NCI-H2029 (cell line): ENCODE measurements at places on chromosomes 2 and 18.

DNA sequence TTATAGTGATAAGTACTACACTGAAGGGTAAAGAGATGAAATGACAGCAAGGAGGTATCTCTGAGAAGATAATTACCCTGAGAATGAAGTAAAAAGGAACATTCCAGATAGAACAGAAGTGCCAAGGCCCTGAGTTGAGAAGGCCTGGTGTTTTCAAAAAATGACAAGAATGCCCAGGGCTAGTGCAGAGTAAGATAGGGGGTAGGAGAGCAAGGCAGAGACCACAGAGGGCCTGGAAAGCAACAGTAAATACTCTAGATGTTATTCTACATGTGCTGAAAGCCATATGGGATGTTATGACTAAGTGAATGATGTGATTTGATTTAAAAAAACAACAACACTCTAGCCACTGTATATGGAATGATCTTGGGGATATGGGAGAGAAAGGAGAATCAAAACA is 52.3 kb downstream of the BAZ2B start:
- no peak for DNase-seq

- DNase-seq, result no peak
Measured at GRCh38 chr18:13320096-13320495, 101.5 kb downstream of the LDLRAD4 start.

DNA sequence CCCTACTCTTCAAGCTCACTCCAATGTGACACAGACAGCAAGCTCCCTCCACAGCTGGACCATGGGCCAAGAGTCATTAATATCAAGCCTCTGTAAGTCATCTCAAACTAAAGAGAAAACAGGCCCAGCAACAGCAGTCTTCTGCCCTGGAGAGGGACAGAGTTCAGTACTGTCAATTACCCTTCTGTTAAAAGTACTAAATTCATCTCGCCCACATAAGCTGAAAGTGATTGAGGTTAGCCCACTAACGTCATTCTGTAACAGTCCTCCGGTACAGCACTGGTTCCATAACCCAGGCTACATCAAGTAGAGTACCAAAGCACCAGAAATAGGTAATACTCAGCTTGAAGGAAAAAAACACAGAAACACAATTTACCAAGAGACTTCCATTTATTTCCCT is 25.9 kb downstream of the THADA start:
- no peak for DNase-seq

- no peak for DNase-seq
Measured at GRCh38 chr2:119282146-119282995, 58.7 kb downstream of the STEAP3 start.

GRCh38 chr2:96503637-96504243 is 1.4 kb downstream of the NEURL3 start:
- DNase-seq, result no peak

GRCh38 chr2:230805353-230806017 is 59.3 kb upstream of the ITM2C start:
- DNase-seq, result no peak

DNA sequence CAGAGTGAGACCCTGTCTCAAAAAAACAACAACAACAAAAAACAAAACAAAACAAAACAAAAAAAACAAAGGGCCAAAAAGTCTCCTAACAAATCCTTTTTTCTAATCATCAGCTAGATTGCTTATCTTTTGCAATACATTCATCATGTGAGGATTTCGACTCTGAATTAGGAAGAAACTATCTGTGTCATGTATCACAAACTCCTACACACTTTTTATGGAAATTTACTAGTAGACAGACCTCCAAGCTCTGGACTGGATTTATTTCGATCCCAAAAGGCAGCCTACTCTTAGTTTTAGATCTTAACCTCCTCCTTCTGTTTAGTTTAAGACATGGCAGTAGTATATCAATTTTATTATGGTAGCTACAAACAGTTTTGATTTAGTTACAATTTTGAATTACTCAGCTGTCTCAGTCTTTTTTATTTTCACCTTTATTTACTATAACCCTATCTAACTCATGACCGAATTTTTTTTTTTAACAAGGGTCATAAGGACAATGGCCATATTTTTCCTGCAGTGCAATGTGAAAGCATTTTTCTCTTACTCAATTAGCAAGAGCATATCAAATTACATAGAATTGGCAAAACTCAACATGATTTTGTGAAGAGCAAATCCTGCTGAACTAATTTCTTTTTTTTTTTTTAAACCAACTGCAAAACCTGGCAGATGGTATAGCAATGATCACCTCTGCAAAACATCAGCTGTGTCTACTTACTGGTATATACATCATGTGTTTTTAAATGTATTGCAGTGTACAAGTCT is 10.7 kb upstream of the CCDC88A start:
- no peak for DNase-seq

- no peak for DNase-seq
Measured at GRCh38 chr2:127305990-127306585, 12.1 kb upstream of the ERCC3 start.

- no peak for DNase-seq
Measured at GRCh38 chr2:55459279-55459678, 39.6 kb upstream of the CCDC88A start.

- no peak for DNase-seq
Measured at GRCh38 chr2:218658671-218659257, 659 bp downstream of the ZNF142 start.

DNA sequence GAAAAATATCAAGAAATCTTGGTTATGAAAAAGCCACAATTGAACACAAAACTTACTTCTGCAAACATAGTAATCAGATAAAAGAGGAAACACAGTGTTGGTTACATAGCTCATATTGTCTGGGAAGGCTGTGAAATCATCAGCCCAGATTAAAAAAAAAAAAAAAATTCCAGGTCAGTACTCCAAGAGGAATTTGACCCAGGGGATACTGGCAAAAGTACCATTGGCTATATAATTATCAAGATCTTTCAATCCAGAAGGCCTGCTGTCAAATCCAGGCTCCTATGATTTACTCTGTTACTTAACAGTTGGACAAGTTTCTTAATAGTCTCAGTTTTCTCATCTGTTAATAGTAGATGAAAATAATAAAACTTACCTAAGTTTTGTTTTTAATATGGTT is 12.9 kb upstream of the IKZF2 start:
- DNase-seq, result no peak

GRCh38 chr2:1833726-1834125 is 89.4 kb upstream of the PXDN start:
- DNase-seq, result no peak

- DNase-seq, result no peak
Measured at GRCh38 chr2:200861617-200862155, 2.8 kb downstream of the CLK1 start.

DNA sequence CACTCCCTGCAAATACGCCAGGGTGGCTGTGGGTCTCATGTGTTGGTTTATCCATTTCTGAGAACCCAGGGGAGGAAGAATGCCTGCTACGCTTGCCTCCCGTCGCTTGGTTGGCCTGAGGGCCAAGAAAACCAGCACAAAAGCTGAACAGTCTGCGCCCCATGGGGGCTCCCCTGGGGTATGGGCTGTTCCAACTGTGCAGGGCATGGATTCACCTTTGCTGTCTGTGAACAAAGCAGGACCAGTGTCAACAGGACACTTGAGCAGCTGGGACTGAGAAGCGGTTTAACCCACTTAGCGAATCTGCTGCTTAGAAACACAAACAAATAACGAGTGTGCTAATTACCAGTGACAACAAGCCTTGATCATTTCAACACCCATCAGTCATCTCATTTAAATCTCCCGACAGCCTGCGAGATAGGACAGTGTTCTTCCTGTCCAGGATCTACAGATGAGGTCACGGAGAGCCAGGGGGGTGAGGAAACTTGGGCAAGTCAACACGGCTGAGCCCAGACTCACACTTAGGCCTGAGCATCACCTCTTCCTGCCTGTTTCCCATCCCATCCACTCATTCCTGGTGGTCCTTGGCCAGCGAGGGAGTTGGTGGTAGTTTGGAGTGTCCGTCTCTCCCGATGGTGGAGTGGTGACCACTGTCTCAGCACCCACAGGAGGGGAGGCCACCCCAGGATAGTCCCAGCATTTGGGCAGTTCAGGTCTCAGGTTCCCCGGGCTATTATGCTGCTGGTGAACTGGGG is 111.6 kb upstream of the HAAO start:
- peak; percentile 70 for DNase-seq

GRCh38 chr2:64289251-64289650 is 145.0 kb upstream of the PELI1 start:
- no peak for DNase-seq

DNA sequence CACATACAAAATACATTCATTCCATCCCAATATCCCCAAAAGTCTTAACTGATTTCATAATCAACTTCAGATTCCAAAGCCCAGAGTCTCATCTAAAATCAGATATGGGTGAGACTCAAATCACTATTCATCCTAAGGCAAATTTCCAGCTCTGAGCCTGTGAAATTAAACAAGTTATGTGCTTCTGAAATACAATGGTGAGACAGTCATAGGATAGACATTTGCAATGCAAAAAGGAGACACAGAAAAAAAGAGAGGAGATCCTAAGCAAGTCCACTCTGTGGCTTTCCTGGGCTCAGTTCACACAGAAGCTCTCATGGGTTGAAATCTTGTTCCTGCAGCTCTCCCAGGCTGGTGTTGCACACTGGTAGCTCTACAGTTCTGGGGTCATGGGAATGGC is 18.3 kb downstream of the ZNF892 start:
- DNase-seq, result no peak

- no peak for DNase-seq
Measured at GRCh38 chr2:240958366-240959213, 39.8 kb upstream of the SNED1 start.

DNA sequence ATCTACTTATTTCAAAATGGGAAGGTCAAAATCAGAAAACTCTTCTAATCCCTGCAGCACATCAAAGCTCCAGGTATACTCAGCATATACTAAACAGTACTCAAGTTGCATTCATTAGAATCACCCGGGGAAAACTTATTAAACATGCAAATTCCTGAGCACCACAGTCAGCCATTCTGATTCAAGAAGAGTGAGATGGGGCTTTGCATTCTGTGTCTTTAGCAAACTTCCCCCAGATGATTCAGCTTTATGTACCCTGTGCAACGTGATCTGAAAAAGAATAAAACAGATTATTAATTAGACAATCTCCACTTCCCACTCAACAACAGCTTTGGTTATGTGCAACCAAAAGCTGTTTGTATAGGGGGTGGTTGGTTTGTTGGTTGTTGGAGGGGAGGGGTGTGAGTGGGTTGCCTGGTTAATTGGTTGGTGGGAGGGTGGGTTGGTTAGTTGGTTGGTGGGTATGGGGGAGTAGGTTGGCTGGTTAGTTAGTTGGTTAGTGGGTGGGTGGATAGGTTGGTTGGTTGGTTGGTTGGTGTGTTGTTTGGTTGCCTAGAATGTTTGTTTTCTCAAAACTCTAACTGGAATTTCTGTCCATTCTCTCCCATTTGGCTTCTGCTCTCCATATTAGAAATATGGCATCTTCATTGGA is 112.5 kb upstream of the AGAP1 start:
- no peak for DNase-seq

- no peak for DNase-seq
Measured at GRCh38 chr2:105629634-105630033, 115.1 kb upstream of the NCK2 start.

- no peak for DNase-seq
Measured at GRCh38 chr2:98160554-98160953, 73.6 kb downstream of the VWA3B start.

- peak; percentile 71 for DNase-seq
Measured at GRCh38 chr2:176652300-176653182, 383.3 kb downstream of the MTX2 start.

DNA sequence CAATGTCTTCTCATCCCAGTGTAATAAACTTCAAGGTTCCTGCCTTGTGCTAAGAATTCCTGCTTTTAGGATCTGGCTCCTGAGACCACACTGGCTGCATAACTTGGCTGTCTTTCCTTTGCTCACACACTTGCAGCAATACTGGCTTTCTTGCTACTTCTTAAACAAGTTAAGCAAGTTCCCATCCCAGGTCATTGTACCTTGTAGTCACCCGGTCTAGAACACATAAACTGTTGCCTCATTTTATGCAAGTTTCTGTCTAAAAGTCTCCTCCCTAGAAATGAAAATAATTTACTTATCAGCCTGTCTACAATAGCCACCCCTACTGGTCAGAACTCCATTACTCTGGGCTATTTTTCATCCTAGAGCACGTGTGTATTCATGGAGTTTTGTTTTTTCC is 887.9 kb upstream of the FAM98A start:
- no peak for DNase-seq

- no peak for DNase-seq
Measured at GRCh38 chr18:61893309-61893970, 633 bp upstream of the RNF152 start.

- DNase-seq, result no peak
Measured at GRCh38 chr2:233779722-233780121, 1.6 kb downstream of the MROH2A start.

- DNase-seq, result no peak
Measured at GRCh38 chr18:45571195-45571594, 44.1 kb upstream of the SLC14A2 start.

- DNase-seq, result no peak
Measured at GRCh38 chr18:35043207-35043606, 2.0 kb downstream of the MAPRE2 start.

- DNase-seq, result no peak
Measured at GRCh38 chr2:151902829-151903228, 74.6 kb upstream of the ARL5A start.

DNA sequence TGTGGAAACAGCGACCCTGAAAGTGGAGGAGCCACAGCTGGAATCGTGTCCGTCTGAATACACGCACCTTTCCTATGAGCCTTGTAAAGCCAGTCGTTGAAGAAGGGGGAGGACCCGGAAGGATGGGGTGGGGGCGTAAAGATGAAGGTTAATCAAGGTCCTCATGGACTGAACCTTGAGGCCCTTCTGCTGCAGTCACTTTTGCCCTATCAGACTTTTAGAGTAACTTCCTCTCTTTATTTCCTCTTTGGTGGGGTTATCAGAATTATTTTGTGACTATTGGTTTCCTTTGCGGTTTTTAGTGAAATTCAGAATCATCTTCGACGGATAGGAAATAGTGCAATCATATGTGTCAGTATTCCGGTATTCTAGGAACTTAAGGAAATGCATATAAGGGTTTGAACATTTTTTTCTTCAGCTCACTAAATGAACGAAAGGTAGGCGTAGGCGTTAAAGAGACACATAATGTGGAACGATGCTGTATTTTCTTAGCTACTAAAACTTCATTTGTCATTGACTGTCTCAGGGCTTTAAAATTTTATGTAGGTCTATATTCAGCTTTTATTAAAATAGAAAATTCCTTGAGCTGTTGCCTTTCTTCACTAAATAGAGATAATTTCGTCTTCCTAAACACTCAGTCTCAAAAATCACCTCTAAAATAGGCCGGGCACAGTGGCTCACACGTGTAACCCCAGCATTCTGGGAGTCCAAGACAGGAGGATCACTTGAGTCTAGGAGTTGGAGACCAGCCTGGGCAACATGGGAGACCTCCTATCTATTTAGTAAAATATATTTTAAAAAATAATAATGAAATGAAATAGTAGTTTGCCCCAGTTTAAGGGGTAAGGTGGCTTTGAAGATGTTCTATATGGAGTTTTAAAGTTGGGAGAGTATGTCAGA is 1.4 kb upstream of the YES1 start:
- no peak for DNase-seq

- DNase-seq, result no peak
Measured at GRCh38 chr2:240359695-240360094, 75.8 kb upstream of the GPC1 start.

GRCh38 chr2:3805201-3805939 is 102.0 kb downstream of the DCDC2C start:
- DNase-seq, result no peak
